ENCODE measurements at places on chromosomes 6 and 20.

DNA sequence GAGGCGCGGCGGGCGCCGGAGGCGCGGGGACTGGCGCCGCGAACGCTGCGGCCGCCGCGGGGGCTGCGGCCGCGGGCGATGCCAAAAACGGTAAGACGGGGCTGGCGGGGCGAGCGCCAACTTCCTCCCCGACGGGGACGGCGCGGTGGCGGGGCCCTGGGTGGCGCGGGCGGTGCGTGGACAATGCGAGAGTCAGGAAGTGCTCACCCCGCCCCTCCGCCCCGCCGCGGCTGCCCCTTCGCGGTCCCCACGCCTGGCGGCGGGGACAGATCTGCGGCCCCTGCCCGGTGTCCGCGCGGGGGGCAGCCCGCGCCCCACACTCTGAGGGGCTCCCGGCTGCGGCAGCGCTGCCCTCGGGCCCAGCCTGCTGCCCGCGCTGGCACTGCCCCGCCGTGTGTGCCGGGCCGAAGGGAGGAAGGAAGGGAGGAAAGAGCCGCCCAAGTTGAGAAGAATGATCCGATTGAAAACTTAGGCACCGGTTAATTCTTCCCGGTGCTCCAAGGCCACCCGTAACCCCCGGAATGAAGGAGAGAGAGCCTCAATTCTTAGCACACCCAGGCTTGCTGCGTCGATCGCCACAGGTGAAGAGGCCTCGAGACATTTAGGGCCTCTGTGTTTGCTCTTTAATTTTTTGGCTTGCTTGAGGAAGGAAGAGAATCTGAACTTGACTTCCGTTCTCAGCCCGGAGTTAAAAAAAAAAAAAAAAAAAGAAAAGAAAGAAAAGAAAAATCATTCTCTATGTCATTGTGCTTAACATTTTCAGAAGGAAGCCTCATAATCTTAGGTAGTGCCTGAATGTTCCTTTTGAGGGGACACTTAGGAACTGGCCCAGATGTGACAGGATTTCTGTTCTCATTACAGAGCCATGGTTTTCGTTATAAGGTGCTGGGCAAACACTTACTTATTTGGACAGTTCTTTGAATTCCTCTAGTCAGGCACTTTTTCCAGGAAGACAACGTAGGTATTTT is 982 bp downstream of the HECA start:
- peak; percentile 36 for DNase-seq

- peak; percentile 41 for DNase-seq
Observed at GRCh38 chr6:64330694-64331307, 695.2 kb downstream of the PHF3 start.

GRCh38 chr20:53517146-53517545 is 76.5 kb downstream of the ZNF217 start:
- DNase-seq = no peak

GRCh38 chr6:142706210-142706609 is 238.8 kb downstream of the HIVEP2 start:
- DNase-seq = no peak

- DNase-seq = no peak
Observed at GRCh38 chr6:123420512-123420911, 216.2 kb downstream of the TRDN start.

GRCh38 chr6:83151114-83151513 is 42.0 kb downstream of the PGM3 start:
- DNase-seq = no peak

- DNase-seq = no peak
Observed at GRCh38 chr20:46820682-46821081, 74.0 kb upstream of the EYA2 start.

DNA sequence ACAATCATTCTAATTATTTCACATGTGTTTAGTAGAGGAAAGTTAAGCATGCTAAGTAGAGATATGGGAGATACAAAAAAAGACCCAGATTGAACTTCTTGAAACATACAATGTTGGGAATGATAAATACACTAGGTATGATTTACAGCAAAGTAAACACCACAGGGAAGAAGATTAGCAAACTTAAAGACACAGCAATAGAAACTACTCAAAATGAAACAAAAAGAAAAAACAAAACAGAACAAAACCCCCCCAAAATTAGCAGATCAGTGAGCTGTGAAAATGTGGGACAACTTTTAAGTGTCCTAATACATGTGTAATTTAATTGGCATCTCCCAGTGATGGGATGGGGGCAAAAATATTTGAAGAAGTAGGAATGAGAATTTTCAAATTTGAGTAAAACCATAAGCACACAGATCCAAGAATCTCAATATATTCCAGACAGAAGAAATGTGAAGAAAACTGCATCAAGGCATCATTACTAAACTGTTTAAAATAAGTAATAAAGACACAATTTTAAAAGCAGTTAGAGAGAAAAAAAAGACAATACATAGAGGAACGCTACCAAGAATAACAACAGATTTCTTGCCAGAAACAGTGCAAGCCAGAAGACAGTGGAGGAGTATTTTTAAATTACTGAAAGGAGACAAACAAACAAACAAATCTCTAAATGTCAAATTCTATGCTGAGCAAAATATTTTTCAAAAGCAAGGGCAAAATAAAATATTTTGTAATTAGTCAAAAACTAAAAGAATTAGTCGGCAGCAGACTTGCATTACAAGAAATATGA is 473.7 kb downstream of the QKI start:
- no peak for DNase-seq

DNA sequence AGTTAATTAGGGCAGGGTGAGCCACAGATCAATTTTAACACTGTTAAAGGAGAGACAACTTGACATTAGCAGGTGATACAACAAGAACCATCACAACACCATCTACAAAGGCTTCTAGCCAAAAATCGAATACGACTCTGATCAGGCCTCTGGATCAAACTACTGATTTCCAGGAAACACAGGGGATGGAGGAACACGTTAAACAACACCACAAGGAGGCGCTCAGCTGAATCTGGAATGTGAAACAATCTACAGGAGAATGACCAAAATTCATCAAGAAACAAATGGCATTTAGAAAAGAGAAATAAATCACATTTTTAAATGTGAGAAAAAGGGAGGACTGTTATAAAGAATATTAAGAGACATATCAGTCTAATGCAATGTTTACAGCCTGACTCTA is 13.5 kb upstream of the MAFB start:
- DNase-seq = no peak

DNA sequence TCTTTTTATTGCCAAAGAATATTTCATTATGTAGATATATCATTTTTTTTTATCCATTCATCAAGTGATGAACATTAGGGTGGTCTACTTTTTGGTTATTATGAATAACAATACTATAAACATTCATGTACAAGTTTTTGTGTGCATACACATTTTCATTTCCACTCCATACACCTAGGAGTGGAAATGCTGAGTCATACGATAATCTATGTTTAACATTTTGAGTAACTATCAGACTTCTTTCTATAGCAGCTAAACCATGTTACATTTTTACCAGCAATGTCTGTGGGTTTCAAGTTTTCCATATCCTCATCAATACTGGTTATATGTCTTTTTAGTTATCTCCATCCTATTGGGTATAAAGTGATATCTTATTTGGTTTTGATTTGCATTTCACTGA is 65.7 kb downstream of the PRSS35 start:
- DNase-seq = no peak

DNA sequence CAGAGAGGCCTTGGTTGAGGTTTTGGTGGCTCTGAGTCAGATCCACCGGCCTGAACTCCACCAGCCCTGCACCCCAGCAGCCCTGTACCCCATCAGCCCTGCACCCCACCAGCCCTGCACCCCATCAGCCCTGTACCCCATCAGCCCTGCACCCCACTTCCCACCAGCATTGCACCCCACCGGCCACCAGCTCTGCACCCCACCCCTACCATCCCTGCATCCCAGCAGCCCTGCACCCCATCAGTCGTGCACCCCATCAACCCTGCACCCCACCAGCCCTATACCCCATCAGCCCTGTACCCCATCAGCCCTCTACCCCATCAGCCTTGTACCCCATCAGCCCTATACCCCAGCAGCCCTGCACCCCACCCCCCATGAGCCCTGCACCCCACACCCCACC is 14.3 kb upstream of the CHRNA4 start:
- DNase-seq = no peak

- DNase-seq = no peak
Observed at GRCh38 chr6:157563611-157564284, 182.8 kb downstream of the ZDHHC14 start.

GRCh38 chr6:93323630-93324029 is 95.7 kb downstream of the EPHA7 start:
- no peak for DNase-seq

DNA sequence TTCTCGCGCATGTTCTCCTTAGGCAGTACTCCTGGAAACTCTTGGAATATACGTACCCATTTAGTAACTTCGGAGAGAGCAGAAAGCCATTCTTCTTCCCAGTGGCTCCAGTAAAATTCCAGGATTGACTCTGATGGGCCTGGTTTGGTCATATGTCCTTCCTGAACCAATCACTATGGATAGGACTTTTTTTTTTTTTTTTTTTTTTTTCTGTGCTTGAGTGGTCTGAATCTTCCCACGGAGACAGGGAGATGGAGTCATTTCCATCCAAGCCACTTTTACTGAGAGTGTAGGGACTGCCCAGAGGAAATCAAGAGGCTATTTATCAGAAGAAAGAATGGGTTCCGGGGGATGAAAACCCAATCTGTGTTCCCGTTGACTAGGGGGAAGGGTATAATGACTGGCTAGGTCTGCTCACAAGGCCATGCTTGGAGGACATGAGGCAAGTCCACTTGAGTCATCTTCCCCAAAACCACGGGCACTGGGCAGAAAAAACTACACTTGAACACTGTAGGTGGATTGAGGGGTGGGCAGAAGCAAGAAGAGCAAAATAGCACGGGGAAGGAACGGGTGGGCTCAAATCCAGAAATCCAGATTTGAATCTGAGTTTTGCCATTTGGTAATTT is 35.4 kb upstream of the MRPS18A start:
- DNase-seq = no peak

DNA sequence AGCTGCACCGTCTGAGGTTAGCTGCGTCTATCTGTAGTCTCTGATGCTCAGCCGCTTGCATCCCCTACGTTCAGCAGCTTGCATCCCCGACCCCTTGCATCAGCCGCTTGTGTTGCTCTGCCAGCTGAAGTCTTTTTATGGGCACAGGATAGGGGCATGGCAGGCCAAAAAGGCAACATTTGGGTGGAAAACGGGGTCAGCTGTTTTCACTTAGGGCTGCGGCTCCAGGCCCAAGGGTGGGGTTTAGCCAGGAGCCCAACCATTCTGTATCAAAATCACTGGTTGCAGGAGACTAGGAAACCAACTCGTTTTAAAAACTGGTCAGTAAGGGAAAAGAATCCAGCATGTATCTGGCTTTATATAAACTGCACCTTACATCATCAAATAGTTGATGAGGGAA is 49.9 kb downstream of the FAM50B start:
- no peak for DNase-seq

- DNase-seq = no peak
Observed at GRCh38 chr6:38498085-38498484, 141.6 kb downstream of the BTBD9 start.

DNA sequence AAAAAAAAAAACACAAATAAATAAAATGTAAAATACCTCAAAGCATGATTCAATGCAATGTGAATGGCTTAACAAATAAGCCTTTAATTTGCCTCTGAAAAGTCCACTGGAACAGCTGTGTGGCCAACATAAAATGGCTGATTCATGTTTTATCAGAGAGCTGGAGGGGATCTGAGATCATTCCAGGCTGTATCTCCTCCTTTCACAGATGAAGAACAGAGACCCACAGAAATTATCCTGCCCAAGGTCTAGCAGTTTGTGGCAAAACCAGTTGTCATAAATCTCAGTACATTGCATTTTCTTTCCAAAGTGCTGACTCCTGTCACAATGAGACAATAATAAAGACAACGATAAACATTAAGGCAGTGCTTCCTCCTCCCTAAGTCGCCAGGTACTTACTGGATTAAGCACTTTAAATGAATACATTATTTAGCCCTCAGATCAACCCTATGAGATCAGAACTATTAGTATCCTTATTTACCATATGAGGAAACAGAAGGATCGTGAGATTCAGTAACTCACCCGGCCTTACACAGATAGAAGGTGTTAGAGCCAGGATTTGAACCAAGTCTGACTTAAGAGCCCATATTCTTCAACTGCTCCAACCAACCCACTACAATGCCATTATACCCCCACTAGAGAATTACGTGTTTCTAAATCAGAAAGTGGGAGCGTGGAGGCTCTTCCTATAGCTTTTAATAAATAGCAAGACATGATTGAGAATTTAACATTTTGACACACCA is 118.3 kb downstream of the KIF13A start:
- DNase-seq = no peak

GRCh38 chr6:17725083-17725482 is 18.4 kb upstream of the NUP153 start:
- no peak for DNase-seq

DNA sequence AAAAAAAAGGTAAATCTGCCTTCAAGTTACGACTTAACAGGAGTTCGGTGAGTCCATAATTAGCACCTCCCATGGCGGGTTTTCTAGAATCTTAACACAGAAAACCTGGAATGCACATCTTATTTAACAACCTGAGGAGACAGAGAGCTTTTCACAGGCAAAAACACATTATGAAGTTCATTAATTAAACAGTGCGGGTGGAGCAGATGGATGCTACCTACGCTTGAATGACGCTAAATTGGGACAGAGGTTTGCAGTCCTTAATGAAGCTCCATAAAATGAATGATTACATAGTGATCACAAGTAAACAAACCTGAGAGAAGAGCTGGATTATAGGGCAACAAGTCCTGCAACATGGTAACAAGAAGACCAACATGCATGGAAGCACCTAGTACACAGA is 81.0 kb downstream of the INSM1 start:
- DNase-seq = no peak

DNA sequence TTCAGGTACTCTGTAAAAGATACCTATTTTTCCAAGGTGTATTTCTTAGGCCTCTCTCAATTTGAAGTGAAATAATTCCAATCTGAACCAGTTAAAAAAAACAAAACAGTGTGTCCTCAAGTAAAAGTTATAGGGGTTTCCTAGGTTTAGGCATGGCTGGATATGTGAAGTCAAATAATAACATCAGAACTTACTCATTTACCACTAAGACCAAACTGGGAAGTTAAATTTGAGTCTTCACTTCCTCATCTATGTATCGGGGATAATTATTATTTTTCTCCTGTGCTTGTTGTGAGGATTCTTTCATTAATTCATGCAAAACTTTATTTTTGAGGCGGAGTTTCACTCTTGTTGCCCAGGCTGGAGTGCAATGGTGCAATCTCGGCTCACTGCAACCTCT is 86.2 kb upstream of the PTPRK start:
- DNase-seq = no peak

- no peak for DNase-seq
Observed at GRCh38 chr6:142855893-142856623, 88.9 kb downstream of the HIVEP2 start.

- DNase-seq = no peak
Observed at GRCh38 chr6:148173548-148173947, 169.1 kb upstream of the SASH1 start.

DNA sequence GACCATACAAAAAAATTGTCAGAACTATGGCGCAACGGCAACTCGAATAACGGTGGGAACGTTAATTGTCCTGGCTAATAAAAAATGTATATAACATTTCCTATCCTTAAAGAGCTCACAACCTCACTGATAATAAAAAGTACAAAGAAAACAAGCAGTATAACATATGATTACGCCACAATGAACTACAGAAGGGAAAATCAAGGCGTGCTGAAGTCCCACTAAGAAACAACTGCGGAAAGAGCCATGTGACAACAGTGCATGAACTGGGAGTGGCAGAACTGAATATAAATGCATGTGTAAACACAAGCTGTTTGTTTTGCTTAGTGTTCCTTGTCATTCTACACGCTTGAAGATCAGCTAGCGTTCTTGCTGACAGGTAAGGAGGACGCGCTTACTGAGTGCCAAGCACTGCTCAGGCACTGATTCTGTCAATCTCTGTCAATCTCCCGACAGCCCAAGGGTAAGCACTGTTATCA is 466 bp upstream of the PSMB1 start:
- DNase-seq = no peak

GRCh38 chr6:62803094-62803493 is 408.2 kb upstream of the FKBP1C start:
- no peak for DNase-seq
